ENCODE measurements at places on chromosomes 11 and 22. TPM values are rescaled to one million over a fixed set of nuclear protein-coding genes. Genes with fewer than 3 reads are reported as not detected.

SHANK2 gene
- 0.49 TPM for total RNA-seq

IL10RA gene
- total RNA-seq, result not detected

PNPLA5 gene
- not detected for total RNA-seq

MS4A3 gene
- not detected for total RNA-seq

CAVIN3 gene
- 168 TPM for total RNA-seq

RAB39A gene
- 0.13 TPM for total RNA-seq

PGA3 gene
- not detected for total RNA-seq

MYBPC3 gene
- not detected for total RNA-seq

PNPLA3 gene
- 4.1 TPM for total RNA-seq

GRCh38 chr11:128644576-128644975 lies 49.3 kb upstream of the FLI1 start:
- no peak for DNase-seq

- DNase-seq, result no peak
Observed at GRCh38 chr11:34865261-34865660, 50.9 kb downstream of the APIP start.

- DNase-seq, result no peak
Observed at GRCh38 chr11:34252651-34253050, 105.2 kb downstream of the ABTB2 start.

- peak; percentile 88 for DNase-seq
Observed at GRCh38 chr11:65314501-65315203, at the start of gene CDC42EP2. TSS of gene CDC42EP2 (plus strand) at chr11:65314866. CDS start at chr11:65320899, 6,033 bp downstream.

- peak; percentile 82 for DNase-seq
Observed at GRCh38 chr11:45146072-45147016, at the start of gene PRDM11. TSS of gene PRDM11 (plus strand) at chr11:45146639. CDS start at chr11:45181767, 35,128 bp downstream.

GRCh38 chr11:69012092-69013008 lies 696 bp downstream of the MRGPRF start:
- DNase-seq, result no peak

GRCh38 chr11:62805076-62805892 lies at the start of gene NXF1:
TSS of gene NXF1 (minus strand) at chr11:62805440. CDS start at chr11:62805356, 84 bp downstream.
- DNase-seq, result peak; percentile 87

DNA sequence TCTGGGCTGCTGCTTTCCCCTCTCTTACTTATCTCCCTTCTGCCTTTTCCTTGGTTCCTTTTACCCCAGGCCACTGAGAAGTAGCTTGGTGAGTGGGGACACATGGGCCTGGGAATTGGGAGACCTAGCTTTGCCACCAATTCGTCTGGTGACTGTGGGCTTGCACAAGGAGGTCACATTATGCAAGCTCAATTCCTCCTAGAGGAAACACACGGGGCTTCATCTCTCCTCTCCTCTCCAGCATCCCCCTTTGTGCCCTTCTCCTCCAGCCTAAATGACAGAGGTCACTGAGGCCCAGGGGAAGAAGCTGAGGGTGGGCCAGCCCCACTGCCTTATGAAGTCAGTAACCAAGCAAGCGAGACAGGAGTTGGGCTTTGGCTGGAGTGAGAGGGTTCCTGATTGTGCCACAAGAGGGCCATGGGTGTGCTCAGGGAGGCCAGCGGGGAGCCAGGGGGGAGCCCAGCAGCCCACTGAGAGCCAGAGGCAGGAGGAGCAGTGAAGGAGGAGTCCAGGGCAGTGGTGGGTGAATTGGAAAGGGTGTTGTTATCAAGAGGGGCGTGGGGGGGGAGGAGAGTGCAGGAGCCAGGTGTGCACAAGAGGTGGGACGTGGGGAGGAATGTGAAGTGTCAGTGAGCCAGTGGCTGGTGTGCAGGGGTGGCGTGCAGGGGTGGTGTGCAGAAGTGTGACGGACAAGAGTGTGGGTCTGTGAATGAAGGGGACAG lies 2.0 kb downstream of the CLCF1 start:
- DNase-seq, result peak; percentile 52

DNA sequence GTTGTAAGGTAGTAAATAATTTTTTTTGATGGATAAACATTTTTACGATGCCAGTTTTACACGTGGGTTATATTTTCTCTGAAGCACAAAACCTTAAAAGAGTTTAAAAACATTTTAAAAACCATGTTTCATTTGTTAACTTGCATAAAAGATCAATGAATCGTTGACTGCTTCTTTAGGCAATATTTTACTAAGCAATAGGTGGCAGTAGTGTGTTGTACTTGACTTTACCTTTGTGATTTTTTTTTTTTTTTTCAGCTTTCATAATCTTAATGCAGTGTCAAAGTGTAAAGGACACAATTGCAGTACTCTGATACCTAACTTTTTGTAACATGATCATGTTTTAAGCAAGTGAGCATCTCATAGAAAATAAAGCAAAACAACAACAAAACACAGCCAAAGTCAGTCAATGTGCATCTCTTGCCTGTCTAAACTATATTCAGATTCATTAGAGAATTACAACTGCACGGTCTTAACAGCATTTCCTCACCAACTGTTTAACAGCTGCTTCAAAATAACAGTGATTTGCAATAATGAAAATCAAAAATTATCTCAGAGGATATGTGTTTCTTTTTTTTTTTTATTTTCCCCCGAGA lies 27.7 kb downstream of the DNAJC24 start:
- no peak for DNase-seq

- DNase-seq, result no peak
Observed at GRCh38 chr11:299081-299891, at the start of gene IFITM5. TSS of gene IFITM5 (minus strand) at chr11:299526. CDS start at chr11:299490, 36 bp downstream.

DNA sequence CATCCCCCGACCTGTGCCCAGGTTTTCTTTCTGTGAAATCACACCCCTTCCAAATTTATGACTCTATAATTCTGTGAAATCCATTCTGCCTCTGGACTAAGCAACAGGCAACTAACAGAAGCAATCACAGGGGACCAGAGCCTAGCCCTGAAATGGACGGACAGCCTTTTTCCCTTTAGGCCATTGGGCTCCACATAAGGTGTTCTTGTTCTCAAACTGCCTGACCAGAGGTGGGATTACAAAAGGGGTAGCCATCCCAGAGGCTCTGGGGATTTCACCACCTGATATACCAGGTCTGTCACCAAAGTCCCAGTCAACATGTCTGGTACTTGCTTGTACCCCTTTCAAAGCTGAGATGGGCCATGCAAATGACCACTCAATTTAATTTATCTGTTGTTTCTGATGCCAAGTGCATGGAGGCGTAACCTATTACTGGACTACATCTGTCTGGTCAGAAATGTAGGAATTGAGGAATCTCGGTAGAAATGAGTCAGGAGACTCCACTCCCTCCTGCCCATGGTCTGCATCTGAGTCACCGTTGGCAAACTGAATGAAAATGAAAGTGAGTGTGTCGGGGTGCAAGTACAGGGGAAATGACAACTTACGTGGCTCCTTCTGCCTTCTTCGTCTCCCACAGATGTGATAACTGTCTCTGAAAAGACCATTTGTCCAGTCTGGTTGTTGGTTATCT lies 10.2 kb downstream of the DKK3 start:
- peak; percentile 80 for DNase-seq

GRCh38 chr11:104564921-104565582 lies 333.2 kb downstream of the CASP12 start:
- no peak for DNase-seq

GRCh38 chr11:41921746-41922390 lies 462.4 kb upstream of the LRRC4C start:
- DNase-seq, result no peak

DNA sequence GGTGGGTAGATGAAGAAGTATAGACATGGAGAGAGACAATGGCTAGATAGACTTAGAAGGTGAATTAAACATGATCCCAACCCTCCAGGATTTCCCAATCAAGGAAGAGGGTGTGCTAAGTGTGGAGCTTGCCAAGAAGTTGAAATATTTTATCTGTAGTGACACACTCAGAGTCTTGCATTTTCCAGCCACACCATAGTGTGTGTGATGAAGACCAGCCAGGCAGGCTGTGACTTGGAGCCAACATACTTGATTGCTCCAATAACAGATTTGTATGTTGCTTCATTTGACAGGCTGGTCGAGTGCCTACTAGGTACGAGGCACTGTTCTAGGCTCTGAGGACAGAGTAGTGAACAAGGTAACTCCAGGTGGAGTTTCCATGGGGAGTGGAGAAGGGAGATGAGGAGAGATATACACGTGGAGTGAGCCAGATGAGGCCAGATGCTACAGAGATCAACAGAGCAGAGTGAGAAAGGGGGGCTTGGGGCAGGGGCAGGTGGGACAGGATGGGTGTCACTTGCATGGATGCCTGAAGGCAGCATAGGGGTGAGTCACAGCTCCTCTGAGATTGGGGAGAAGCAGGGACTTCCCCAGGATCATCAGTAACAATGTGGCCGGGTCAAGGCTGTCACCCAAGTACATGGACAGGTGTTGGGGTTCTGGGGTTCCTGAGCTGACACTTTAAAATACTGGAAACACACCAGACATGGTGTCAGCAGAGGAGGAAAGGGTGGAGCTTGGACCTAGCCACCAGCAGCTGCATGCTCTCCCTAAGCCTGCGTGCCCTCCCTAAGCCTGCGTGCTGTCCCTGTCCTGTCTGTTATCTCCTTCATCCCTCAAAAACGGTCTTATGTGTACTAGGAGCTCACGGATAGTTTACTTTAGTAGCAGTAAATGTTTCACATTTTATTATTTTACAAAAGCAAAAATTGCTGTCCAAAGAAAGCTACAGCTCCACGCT lies 23.6 kb downstream of the PDGFB start:
- DNase-seq, result no peak

DNA sequence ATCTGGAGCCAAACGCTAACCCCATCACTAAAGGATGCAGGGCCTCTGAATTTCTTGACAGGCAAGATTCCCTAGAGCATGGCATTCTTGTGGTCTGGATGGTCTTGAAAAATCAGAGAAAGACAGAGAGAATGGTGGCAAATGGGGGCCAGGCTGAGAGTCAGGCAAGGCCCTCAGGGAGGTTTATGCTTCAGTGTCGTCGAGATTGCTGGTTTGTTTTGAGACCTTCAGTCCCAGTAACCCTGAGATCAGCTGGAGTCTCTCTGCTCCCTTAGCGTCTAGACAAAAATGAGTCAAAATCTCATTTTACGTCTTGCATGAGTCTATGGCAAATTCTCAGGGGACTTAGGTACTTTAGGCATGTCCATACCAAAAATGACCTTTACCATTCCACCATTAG lies 539.3 kb downstream of the SOX6 start:
- DNase-seq, result no peak

Data from MG63 (cell line).